Kidney (tissue), 22 donors: ENCODE measurements at places on chromosomes 5 and 9. TPM values are rescaled to one million over a fixed set of nuclear protein-coding genes. Genes with fewer than 3 reads are reported as not detected.

ERCC8 gene
- polyA plus RNA-seq: 6.6 TPM

ADAMTS12 gene
- 0.75 TPM for polyA plus RNA-seq

AK3 gene
- polyA plus RNA-seq: 93.5 TPM

IQGAP2 gene
- 35.8 TPM for polyA plus RNA-seq

PDCD1LG2 gene
- 1.5 TPM for polyA plus RNA-seq

FBXL7 gene
- 3.9 TPM for polyA plus RNA-seq

CAMK4 gene
- 0.37 TPM for polyA plus RNA-seq

ARHGAP26 gene
- 2.5 TPM for polyA plus RNA-seq

GRCh38 chr9:109512170-109512756 is 14.2 kb upstream of the PTPN3 start:
- DNase-seq: no peak

DNA sequence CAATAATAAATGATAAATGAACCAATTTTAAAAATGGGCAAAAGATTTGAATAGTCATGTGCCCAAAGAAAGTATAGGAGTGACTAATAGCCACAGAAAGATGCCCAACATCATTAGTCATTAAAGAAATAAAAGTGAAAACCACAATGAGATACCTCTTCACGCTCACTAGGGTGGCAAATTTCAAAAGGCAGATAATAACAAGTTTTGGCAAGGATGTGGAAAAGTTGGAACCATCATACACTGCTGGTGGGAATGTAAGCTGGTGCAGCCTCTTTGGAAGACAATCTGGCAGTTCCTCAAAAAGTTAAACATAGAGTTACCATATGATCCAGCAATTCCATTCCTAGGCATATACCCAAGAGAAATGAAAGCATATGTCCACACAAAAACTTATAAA is 1819.8 kb downstream of the MAT2B start:
- DNase-seq: no peak

GRCh38 chr5:103605277-103605676 is 42.7 kb upstream of the NUDT12 start:
- DNase-seq: no peak

GRCh38 chr5:60287174-60287771 is 393.7 kb upstream of the PDE4D start:
- DNase-seq: no peak

- no peak for DNase-seq
Observed at GRCh38 chr5:100779669-100780375, 123.3 kb downstream of the ST8SIA4 start.

- DNase-seq: no peak
Observed at GRCh38 chr5:14716755-14717752, 52.5 kb downstream of the OTULIN start.

GRCh38 chr5:18553269-18553668 is 919.0 kb downstream of the TAF11L14 start:
- no peak for DNase-seq

GRCh38 chr9:71780953-71781352 is 12.6 kb upstream of the CEMIP2 start:
- no peak for DNase-seq
